ENCODE measurements at places on chromosomes 16 and 17. TPM values are rescaled to one million over a fixed set of nuclear protein-coding genes. Genes with fewer than 3 reads are reported as not detected.

MAP2K6 gene
- 57.2 TPM for total RNA-seq

PRPSAP1 gene
- 73.7 TPM for total RNA-seq

KRTAP9-4 gene
- not detected for total RNA-seq

CA5A gene
- total RNA-seq: not detected

HBQ1 gene
- total RNA-seq: not detected

C17orf100 gene
- total RNA-seq: 3.9 TPM

CARD14 gene
- 0.60 TPM for total RNA-seq

CIBAR2 gene
- not detected for total RNA-seq

ZDHHC7 gene
- 53.3 TPM for total RNA-seq

- H3K4me1 ChIP-seq: no peaks in the 10 kb centered on the region
- no peaks in the 10 kb centered on the region for H3K36me3 ChIP-seq
- DNase-seq: no peak
- H3K4me3 ChIP-seq: no peak overlapping the region
- no peak overlapping the region for H3K27ac ChIP-seq
Observed at GRCh38 chr17:40614431-40615067, 33.1 kb downstream of the SMARCE1 start.

- H3K27me3 ChIP-seq: no peaks in the 10 kb centered on the region
- H3K4me1 ChIP-seq: peaks cover 12% of the 10 kb centered on the region
- H3K27ac ChIP-seq: peak overlapping the region; percentile 73
- no peak overlapping the region for H3K4me3 ChIP-seq
Observed at GRCh38 chr16:23408823-23409298, 44.1 kb downstream of the COG7 start.

GRCh38 chr17:4710693-4711634 lies 532 bp downstream of the ARRB2 start:
- no peak for DNase-seq
- peaks cover 3% of the 10 kb centered on the region for H3K4me1 ChIP-seq
- H3K27me3 ChIP-seq: no peaks in the 10 kb centered on the region
- peak overlapping the region; percentile 89 for H3K4me3 ChIP-seq
- H3K36me3 ChIP-seq: no peaks in the 10 kb centered on the region
- H3K27ac ChIP-seq: no peak overlapping the region

GRCh38 chr16:65668064-65668595 lies 546.3 kb upstream of the CDH11 start:
- H3K27me3 ChIP-seq: no peaks in the 10 kb centered on the region
- no peaks in the 10 kb centered on the region for H3K36me3 ChIP-seq
- no peak for DNase-seq

DNA sequence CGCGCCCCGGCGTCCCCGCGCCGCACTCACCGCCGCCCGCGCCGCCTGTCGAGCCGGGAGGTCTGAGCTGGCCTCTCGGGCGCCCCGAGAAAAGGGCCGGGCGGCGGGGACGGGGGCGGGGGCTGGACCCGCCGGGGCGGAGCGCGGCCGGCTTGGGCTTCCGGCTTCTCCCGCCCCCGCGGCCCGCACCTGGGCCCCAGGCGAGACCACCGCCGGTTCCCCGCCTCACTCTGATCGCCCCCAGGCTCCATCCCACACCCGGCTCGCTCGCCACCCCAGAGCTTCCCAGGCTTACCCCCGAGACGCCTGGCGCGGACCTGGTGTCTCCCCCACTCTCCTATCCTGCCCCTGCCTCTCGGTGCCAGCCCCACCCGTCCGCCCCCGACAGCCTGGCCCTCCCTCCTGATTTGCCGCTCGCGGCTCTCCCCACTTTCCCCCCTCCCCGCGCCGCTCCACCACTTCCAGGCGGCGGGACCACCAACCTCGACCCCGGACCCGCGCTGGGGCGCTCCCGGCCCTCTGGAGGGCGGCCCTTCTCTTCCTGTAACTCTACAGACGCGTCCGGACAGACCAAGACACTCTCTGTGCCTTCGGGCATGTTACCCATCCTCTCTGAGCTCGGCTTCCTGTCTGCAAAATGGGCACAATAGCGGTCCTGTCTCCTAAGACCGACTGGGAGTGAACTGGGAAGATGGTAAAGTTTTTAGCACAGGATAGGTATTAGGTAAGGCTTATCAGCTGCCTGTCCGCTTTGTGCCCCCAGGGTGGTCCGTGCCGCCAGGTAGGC lies at the start of gene LITAF:
TSS of gene LITAF (minus strand) at position 64 of the 787 bp plus-strand sequence. CDS start 30,189 bp downstream, outside the sequence.
- H3K4me3 ChIP-seq: peak within 1 kb of the TSS; percentile 83
- H3K27ac ChIP-seq: no peak within 1 kb of the TSS
- H3K4me1 ChIP-seq: peaks cover 39% of the 10 kb centered on the region
- no peaks in the 10 kb centered on the region for H3K36me3 ChIP-seq
- peak; percentile 81 for DNase-seq

GRCh38 chr16:3092501-3092941 lies 6.6 kb downstream of the ZSCAN10 start:
- no peak overlapping the region for H3K4me3 ChIP-seq
- DNase-seq: no peak
- no peak overlapping the region for H3K27ac ChIP-seq
- peaks cover 7% of the 10 kb centered on the region for H3K4me1 ChIP-seq
- no peaks in the 10 kb centered on the region for H3K36me3 ChIP-seq

GRCh38 chr17:27199948-27200347 lies 94.0 kb upstream of the WSB1 start:
- no peaks in the 10 kb centered on the region for H3K36me3 ChIP-seq
- DNase-seq: no peak
- no peak overlapping the region for H3K27ac ChIP-seq

GRCh38 chr17:9648521-9649110 lies 3.3 kb downstream of the USP43 start:
- peaks cover 22% of the 10 kb centered on the region for H3K4me1 ChIP-seq
- DNase-seq: peak; percentile 50
- no peak overlapping the region for H3K27ac ChIP-seq
- H3K27me3 ChIP-seq: peaks cover 45% of the 10 kb centered on the region
- no peak overlapping the region for H3K4me3 ChIP-seq

- no peaks in the 10 kb centered on the region for H3K27me3 ChIP-seq
- peak overlapping the region; percentile 93 for H3K4me3 ChIP-seq
- H3K27ac ChIP-seq: peak overlapping the region; percentile 14
- H3K36me3 ChIP-seq: no peaks in the 10 kb centered on the region
- DNase-seq: peak; percentile 75
Observed at GRCh38 chr17:39927929-39928857, 661 bp downstream of the LRRC3C start.

- no peak for DNase-seq
- H3K27me3 ChIP-seq: no peaks in the 10 kb centered on the region
- no peak overlapping the region for H3K27ac ChIP-seq
- H3K36me3 ChIP-seq: no peaks in the 10 kb centered on the region
Observed at GRCh38 chr16:1036166-1036565, 36.4 kb upstream of the SSTR5 start.

- H3K27ac ChIP-seq: no peak overlapping the region
- H3K4me3 ChIP-seq: no peak overlapping the region
- DNase-seq: no peak
- H3K27me3 ChIP-seq: peaks cover 39% of the 10 kb centered on the region
- H3K4me1 ChIP-seq: peaks cover 2% of the 10 kb centered on the region
Observed at GRCh38 chr16:4111748-4112696, 4.2 kb downstream of the ADCY9 start.

DNA sequence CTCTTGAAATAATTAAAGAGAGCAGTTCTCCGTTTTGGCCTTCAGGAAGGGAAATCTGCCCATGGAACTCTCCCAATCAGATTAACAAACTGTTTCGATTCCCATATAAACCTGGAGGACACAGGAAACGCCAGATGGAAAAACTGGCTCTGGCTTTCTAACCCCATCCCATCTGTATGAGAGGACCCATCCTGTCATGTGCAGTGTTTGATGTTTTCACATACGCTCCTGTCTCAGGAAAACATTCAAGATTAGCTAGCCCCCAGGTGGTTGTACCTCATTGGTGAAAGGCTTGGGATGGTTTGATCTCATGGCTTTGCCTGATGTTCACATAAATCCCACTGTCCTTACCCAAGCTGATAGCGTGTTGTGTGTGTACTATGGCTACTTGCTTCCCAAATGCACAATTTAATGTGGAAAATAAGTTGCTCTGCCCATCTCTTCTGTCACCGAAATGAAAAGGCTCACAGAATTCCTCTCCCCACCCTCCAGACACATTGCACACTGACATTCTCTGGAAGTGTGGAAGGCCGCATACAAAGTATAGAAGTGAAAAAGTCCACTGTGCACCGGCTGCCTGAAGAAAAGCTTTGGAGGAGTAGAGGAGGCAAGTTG lies 18.2 kb upstream of the ERN1 start:
- H3K4me3 ChIP-seq: no peak overlapping the region
- peaks cover 5% of the 10 kb centered on the region for H3K36me3 ChIP-seq

- no peak overlapping the region for H3K27ac ChIP-seq
- H3K36me3 ChIP-seq: no peaks in the 10 kb centered on the region
- DNase-seq: peak; percentile 53
- H3K4me3 ChIP-seq: no peak overlapping the region
Observed at GRCh38 chr16:14405611-14406537, 224.2 kb downstream of the PARN start.

DNA sequence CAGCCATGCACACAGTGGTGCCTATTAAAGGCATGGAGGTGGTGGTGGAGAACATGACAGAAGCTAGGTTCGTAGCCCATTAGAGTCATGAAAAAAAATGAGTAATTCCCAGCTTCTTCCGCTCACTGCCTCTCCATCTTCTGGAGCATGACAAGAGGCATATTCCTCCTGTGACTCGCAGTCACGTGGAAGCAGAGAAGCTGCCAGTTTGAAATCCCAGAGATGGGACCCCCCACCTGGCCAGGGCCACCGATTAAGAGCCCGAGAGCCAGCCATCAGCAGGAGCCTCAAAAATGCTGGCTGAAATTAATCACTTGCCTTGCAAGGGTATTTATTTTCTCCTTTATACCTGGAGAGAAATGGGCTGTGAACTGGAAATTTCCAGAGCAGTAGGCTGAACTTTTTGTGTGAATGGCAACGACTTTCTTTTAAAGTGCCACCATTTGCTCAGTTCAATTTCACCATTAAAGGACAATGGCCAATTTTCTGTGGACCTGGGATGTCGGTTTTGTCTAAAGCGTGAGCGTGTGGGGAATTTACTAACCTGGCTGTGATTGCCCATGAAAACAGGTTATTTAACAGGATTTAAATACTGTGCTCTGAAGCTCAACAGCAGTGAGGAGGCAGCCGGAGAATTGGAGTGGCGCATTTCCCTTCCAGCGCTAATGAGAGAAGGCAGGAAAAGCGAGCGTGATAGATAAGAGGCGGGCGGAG lies 189.7 kb upstream of the SDK2 start:
- H3K4me1 ChIP-seq: no peaks in the 10 kb centered on the region
- DNase-seq: no peak
- H3K4me3 ChIP-seq: no peak overlapping the region

GRCh38 chr16:381789-382717 lies at the start of gene PGAP6:
Gene PGAP6 (minus strand): TSS chr16:381978. CDS start chr16:381821, 157 bp downstream.
- no peak within 1 kb of the TSS for H3K27ac ChIP-seq
- peak within 1 kb of the TSS; percentile 69 for H3K4me3 ChIP-seq
- H3K4me1 ChIP-seq: peaks cover 32% of the 10 kb centered on the region
- DNase-seq: peak; percentile 84

- peaks cover 4% of the 10 kb centered on the region for H3K36me3 ChIP-seq
- no peak overlapping the region for H3K4me3 ChIP-seq
- H3K27ac ChIP-seq: no peak overlapping the region
Observed at GRCh38 chr16:84062734-84063640, 20.4 kb upstream of the SLC38A8 start.

GRCh38 chr16:48184681-48185080 lies 28.9 kb upstream of the ABCC12 start:
- no peak overlapping the region for H3K27ac ChIP-seq
- H3K36me3 ChIP-seq: no peaks in the 10 kb centered on the region
- no peaks in the 10 kb centered on the region for H3K27me3 ChIP-seq
- no peak overlapping the region for H3K4me3 ChIP-seq
- DNase-seq: no peak
- H3K4me1 ChIP-seq: no peaks in the 10 kb centered on the region

DNA sequence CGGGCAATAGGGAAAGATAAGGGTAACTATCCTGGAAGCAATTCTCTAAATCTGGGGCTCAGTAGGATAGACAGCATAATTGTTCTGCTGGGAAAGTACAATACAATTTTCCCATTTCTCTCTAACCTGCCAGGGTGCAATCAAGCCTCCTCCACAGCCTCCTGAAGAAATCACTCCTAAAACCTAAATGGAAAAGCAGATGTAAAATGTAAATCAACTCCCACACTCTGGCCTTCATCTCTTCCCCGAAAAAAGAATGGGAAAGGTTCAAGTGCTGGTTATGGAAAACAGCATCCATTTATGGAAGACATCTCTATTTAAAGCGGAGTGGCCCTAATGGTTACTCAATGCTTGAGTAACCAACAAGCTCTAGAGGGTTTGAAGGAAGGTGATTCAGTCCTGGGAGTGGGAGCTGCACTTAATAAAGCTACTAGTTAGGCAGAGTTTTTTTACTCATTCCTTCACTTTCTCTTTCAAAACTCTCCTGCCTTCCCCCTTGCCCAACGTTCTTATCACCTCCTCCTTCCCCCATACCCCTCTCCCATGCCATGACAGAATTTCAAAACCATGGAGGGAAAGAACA lies 5.1 kb downstream of the MMD start:
- DNase-seq: no peak
- H3K4me1 ChIP-seq: peaks cover 19% of the 10 kb centered on the region
- H3K27ac ChIP-seq: no peak overlapping the region
- H3K36me3 ChIP-seq: peaks cover 7% of the 10 kb centered on the region
- no peaks in the 10 kb centered on the region for H3K27me3 ChIP-seq
- no peak overlapping the region for H3K4me3 ChIP-seq

- no peaks in the 10 kb centered on the region for H3K4me1 ChIP-seq
- H3K4me3 ChIP-seq: no peak overlapping the region
- no peaks in the 10 kb centered on the region for H3K36me3 ChIP-seq
- H3K27ac ChIP-seq: no peak overlapping the region
- H3K27me3 ChIP-seq: no peaks in the 10 kb centered on the region
- DNase-seq: no peak
Observed at GRCh38 chr16:55349867-55350266, 25.9 kb downstream of the IRX6 start.

GRCh38 chr17:17917394-17917793 lies 54.8 kb downstream of the TOM1L2 start:
- no peak for DNase-seq
- H3K36me3 ChIP-seq: no peaks in the 10 kb centered on the region
- H3K4me3 ChIP-seq: no peak overlapping the region
- H3K4me1 ChIP-seq: peaks cover 40% of the 10 kb centered on the region

DNA sequence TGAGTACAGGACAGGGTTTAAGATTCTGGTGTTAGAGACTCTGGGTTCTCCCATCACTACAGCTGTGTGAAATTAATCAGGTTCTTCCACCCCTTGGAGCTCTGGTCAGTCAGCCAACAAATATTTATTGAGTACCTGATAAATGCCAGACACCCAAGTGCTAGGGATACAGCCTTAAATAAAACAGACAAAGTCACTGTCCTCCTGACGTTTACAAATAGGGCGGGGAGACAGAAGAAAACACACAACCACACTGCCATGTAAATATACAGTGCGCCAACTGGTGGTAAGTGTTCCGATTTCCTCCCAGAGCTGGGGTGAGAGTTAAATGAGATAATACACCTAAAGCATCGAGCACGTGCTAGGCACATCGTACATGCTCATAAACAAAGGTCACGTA lies 121.0 kb downstream of the COPRS start:
- H3K27me3 ChIP-seq: no peaks in the 10 kb centered on the region
- H3K36me3 ChIP-seq: no peaks in the 10 kb centered on the region
- peaks cover 3% of the 10 kb centered on the region for H3K4me1 ChIP-seq
- no peak overlapping the region for H3K4me3 ChIP-seq
- DNase-seq: no peak

GRCh38 chr16:46801428-46802049 lies 29.4 kb downstream of the C16orf87 start:
- H3K27me3 ChIP-seq: no peaks in the 10 kb centered on the region
- no peak overlapping the region for H3K27ac ChIP-seq

Measured in neural progenitor cell (in vitro differentiated cells).